MG63 (cell line): ENCODE measurements at places on chromosomes 3 and 15. TPM values are rescaled to one million over a fixed set of nuclear protein-coding genes. Genes with fewer than 3 reads are reported as not detected.
A peak's percentile ranks its signal among the peaks of the same experiment; 100 is the strongest.

- peak; percentile 99 for DNase-seq
These were observed 13.3 kb upstream of the PAQR9 start for GRCh38 chr3:142976621-142977398.

GRCh38 chr3:135811651-135812050 lies 153.9 kb upstream of the PPP2R3A start:
- DNase-seq: no peak

GRCh38 chr15:74275957-74276356 lies 39.8 kb downstream of the CCDC33 start:
- peak; percentile 11 for DNase-seq

DNA sequence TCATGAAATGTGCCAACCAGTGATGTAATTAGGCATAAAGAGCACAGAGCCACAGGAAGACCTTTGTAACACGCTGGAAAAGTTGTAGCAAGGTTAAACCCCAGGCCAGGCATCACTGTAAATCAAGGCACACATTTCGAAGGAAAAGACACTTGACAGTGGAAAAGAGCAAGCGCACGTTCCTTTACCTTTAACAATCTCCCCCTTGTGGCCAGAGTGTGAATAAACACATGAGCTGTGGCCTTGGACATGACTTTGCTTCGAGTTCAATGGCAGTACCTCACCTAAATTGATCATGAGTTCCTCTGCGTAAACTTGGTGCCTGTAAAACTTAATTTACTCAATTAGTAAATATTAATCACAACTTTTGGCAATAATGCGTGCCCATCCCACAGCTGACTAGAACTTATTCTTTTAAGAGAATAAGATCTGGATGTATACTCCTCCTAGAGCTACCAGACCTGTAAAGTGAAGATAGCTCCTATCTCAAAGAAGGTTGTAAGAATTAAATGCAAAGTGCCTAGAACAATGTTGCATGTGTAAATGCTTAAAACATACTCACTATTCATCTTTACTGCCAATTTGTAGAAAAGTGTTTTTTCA lies 757.0 kb upstream of the NECTIN3 start:
- peak; percentile 14 for DNase-seq

- DNase-seq: no peak
These were observed 195.4 kb downstream of the TNIK start for GRCh38 chr3:171264758-171265157.

DNA sequence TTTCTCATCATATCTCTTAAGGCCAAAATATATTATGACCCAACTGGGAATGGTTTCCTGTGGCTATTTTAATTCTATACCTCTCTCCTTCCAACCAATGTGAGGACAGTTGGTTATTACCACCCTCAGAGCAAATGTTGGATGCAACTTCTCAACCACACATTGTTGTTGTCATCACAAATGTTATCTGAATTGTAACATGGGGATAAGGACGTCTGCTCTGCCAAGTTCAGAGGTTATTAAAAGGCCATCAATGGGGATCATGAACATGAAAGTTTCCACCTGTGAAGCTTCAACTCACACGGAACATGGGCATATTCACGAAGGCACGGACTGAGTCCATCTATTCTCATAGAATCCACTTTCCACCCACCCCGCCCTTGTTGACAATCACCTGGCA lies 46.8 kb downstream of the MB21D2 start:
- no peak for DNase-seq

- DNase-seq: peak; percentile 70
These were observed 61.1 kb upstream of the GPD1L start for GRCh38 chr3:32045091-32045915.

- no peak for DNase-seq
These were observed 4.0 kb downstream of the TRIM71 start for GRCh38 chr3:32821686-32822296.

- no peak for DNase-seq
These were observed 15.3 kb upstream of the NRROS start for GRCh38 chr3:196624067-196624790.

GRCh38 chr15:96213045-96213444 lies 117.5 kb upstream of the NR2F2 start:
- DNase-seq: no peak

GRCh38 chr15:98719137-98719740 lies 70.9 kb downstream of the IGF1R start:
- no peak for DNase-seq

DNA sequence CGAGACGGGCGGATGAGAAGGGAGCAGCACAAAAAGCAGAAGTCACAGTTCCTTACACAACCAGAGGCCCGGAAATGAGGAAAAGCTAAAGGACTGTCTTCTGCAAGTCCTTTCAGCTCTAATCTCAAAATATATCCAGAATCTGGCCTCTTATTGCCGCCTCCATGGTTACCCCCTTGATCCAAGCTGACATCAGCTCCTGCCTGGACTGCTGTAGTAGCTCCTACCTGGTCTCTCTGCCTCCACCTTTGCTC lies 324.0 kb upstream of the ROPN1 start:
- DNase-seq: no peak

- no peak for DNase-seq
These were observed 1187.1 kb upstream of the EPHA6 start for GRCh38 chr3:95627293-95627692.

DNA sequence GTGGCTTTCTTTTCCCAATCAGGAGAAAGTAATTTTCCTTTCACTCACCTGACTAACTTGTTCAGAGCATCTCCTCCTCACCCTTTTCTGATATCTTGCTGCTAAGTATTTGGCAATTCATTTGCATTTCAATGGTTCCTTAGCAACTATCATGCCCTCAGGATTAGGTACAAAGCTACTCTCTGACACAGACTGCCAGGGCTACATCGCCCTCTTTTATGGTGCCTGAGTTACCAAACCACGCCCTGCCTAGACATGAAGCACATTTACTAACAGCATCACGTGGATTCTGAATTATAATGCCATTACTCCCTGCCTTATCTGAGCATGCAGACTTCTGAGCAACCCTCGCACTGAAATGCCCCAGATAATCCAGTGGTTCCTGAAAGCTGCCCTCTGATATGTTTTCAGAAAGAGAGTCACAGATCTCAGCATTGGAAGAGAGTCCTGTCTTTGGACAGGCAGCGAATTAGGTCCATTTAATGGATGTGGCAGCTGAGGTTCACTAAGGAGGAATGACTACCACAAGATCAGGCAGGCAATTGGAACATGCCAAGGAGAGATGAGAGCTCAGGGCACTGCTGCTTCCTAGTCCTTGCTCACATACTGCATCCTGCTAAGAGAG lies 14.5 kb downstream of the EPHB1 start:
- no peak for DNase-seq

- no peak for DNase-seq
These were observed 560.8 kb upstream of the TBL1XR1 start for GRCh38 chr3:177758126-177758525.

GRCh38 chr15:45586601-45587094 lies 531 bp upstream of the BLOC1S6 start:
- DNase-seq: no peak

DNA sequence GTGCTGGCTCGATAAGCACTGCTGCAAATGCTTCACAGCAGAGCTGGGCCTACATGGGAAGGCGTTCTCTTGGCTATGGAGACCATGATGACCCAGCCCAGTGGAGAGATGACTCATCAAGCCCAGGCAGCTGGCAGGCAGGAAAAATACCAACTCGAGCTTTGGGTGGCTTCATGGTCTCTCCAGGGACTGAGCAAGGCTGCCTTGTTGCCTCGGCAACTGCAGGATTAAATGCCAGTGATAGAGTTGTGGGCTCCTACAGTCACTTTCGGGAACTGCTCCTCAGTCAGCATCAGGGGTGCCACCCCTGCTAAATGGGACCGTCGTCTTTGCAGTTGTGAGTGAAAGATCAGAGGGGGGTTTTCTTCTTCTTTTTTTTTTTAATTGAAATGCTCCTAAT lies 54.6 kb upstream of the MYZAP start:
- DNase-seq: peak; percentile 94

DNA sequence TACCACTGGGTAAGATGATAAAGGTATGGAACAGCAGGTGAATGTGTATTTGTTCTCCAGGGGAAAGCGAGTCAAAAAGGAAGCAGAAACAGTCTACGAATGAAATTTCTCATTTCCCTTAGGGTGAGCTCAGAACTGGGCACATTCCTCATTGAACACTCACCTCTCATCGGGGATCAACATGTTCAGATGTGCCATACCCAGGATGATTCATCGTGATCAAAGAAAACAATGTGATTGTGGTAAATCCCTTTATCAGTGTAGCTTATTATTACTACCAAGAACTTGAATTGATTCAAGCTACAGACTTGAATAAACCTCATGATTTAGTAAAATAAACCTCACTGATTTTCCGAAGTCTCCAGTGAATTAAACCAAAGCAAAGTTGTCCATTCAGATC lies 72.1 kb downstream of the GJD2 start:
- no peak for DNase-seq

DNA sequence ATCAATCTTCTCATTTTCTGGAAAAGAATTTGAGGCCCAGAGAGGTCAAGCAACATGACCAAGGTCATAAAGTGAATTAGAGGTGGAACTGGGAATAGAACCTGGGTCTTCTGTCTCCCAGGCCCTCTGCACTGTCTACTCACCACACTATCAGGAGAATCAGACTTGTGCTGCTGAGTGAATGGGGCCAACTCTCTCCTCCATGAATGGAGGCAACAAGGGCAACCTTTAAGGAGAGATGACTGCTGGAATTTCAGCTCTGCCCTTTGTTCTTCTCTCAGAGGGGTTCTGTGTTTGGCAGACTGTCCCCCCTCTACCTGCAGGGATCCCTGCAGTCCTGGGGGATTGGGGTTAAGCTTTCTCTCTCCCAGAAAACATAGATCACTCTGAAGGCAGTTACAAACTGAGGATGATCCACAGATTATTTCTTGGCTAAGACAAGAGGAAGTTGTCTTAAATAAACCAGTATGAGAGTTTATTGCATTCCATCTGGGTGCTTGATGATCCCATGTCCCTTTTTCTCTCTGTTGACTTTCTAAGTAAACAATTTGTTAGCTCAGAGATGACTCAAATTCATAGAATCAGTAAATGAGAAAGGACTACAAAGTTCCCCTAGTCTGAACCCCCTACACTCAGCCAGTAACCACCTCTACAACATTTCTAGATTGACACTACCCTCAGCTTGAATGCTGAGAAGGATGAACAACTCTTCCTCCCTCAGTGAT lies 99.0 kb upstream of the LIPC start:
- no peak for DNase-seq

DNA sequence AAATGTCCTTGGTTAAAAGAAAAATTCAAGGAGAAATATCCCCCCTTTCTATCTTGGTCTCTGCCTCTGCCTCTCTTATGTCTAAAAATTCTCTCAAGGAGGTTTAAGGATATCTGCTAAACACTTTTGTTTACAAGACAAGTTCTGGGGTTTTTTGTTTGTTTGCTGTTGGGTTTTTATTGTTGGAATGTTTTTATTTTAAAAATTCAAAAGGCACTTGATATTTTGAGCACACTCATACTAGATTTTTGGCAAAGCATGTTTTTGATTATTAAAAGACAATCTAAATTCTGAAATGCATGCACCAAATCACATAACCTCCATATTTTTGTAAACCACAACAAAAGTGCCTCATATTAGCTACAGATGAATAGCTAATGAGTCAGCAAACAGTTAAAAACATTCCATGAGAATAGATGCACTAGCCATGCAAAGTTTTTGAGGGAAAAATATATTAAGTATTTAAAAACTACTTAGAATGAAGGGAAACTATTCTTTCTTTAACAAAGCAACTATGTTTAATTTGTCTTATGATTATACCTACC lies 84.6 kb downstream of the ZBTB20 start:
- DNase-seq: no peak

- no peak for DNase-seq
These were observed 27.6 kb downstream of the LMCD1 start for GRCh38 chr3:8529181-8529637.

GRCh38 chr3:108124337-108125152 lies 33.7 kb upstream of the CD47 start:
- no peak for DNase-seq

GRCh38 chr15:82545002-82545401 lies 4.7 kb upstream of the RPS17 start:
- DNase-seq: no peak

DNA sequence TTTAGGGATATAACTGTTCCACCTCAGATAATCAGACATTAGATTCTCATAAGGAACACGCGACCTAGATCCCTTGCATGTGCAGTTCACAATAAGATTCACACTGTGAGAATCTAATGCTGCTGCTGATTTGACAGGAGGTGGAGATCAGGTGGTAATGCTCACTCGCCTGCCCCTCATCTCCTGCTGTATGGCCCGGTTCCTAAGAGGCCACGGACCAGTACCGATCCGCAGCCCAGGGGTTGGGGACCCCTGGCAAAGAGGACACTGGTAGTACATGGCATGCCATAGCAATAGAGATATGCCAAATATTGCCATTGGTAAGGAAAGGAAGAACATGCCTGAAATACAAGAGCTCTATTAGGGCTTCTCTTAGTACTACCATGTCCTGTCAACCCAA lies 59.7 kb downstream of the LSM3 start:
- no peak for DNase-seq

DNA sequence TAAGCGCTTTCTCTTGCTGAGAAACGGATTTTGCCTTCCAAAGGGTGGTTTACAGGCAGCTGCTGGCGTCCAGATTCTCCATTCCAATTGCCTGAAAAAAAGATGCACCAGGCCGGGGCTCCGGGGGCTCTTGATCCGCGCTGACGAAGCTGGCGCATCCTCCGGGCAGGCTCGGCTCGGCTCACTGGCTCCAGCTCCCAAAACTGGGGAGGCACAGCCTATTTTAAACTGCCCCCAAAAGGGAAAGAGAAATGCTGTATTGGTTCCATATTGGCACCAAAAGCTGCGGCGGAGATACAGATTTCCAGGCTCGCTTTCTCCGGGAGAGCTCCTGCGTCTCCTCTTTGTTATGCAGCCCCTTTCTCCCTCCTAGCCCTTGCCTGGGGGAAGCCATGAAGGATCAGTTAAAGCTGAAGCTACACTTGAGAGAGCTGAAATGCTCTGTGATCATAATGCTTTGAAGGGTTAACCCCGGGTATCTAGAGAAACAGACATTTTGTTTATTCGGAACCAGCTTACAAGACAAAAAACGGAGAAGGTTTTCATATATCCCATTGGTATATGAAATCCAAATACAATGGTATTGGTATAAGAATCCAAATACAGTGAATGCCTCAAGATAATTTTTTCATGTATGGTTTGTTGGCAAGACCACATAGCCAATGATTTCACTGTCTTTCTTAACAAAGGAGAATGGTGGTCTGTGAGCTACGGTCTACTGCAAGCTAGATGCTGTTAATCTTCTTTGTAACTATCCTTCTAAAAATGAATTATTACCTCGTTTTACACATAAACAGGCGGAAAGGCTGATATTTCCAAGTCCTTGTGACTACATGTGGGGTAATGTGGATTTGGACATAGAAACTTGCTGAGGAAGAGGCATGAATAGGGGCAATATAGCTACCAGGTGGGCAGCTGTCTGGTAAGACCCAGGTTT lies 693 bp downstream of the CD200 start:
- no peak for DNase-seq

GRCh38 chr15:66496951-66497501 lies 536 bp downstream of the SNAPC5 start:
- DNase-seq: no peak

- no peak for DNase-seq
These were observed 82.2 kb downstream of the TRAK1 start for GRCh38 chr3:42173307-42173706.

- no peak for DNase-seq
These were observed 52.0 kb downstream of the SMAD3 start for GRCh38 chr15:67117370-67117769.

The SCG5 gene
- not detected in 2 replicates for total RNA-seq

The NANOGP8 gene
- not detected in 2 replicates for total RNA-seq

The ILDR1 gene
- total RNA-seq: not detected in 2 replicates

The SRGAP3 gene
- 0.07 and 0.25 TPM in 2 replicates for total RNA-seq

The CPNE4 gene
- not detected in 2 replicates for total RNA-seq

The ATP13A5 gene
- total RNA-seq: not detected in 2 replicates

The C3orf85 gene
- not detected in 2 replicates for total RNA-seq

The STARD5 gene
- total RNA-seq: 0.22 and 3.4 TPM in 2 replicates

The TUSC7 gene
- total RNA-seq: not detected in 2 replicates

The HYAL2 gene
- 15.5 and 30.7 TPM in 2 replicates for total RNA-seq
